ENCODE measurements at places on chromosomes 3 and 15.

- no peak for DNase-seq
Measured at GRCh38 chr15:60971732-60972131, 257.4 kb downstream of the RORA start.

DNA sequence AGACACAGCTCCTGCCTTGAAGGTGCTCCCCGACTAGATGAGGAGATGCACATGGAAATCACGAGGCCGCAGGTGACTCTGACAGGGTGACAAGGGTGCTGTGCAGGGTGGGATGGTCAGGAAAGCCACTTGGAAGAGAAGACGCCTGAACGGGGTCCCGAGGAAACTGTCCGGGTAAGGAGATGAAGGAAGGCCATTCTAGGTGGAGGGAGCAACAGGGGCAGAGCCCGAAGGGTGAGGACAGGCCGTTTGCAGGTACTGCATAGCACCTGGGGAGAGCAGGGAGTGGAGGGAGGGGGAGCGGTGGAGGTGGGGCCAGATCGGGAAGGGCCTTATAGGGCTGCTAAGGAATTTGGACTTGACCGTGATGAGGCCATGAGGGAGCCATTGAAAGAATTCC is 105.6 kb upstream of the DLG1 start:
- no peak for DNase-seq

GRCh38 chr15:48914717-48915116 is 36.8 kb downstream of the EID1 start:
- DNase-seq: no peak

GRCh38 chr3:177992993-177993970 is 543.0 kb upstream of the KCNMB2 start:
- no peak for DNase-seq

DNA sequence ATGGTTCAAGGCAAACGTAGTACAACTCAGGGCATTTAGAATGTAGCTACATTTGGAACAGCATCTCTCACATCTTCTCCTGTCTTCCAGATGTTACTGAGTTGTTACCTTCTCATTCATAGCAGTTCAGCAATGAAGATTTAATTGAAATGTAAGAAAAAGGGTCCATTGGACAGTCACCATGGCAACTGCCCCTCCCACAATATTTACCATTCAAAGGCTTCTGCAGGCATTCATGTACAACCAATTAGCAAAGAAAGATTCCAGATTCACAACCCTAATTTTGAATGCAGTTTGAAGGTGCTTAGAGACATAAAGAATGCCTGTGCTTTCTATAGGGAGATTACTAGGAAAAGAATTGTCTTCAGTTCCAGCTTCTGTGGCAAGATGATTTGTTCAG is 22.2 kb downstream of the SCN11A start:
- DNase-seq: no peak

DNA sequence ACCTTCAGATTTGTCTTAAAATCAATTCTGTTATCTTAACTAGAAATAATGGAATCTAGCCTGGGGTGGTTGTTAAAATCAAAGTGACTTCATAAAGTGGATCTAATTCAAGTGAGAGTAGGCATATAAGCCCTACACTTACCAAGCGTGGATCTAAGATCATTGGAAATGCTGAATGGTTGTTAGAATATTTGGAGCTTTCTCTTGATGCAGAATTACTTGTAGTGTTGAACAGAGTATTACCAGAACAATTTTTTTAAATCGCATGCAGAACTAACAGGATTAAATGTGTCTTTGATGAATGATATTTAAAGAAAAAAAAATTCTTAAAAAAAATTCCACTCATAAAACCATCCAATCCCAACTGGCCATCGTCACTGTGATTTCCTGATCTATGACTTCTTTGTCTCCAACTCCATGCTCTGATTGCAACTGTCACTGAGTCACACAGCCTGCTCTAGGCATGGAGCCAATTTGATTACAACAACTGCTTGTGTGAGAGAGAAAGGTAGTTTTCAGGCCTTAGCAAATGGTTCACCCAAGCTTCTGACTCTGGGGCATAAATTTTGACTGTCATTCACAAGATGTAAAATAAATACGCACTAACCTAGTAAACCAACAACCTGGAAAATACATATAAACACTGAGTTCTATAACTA is 25.9 kb upstream of the SPRED1 start:
- no peak for DNase-seq

- DNase-seq: no peak
Measured at GRCh38 chr15:65328506-65329287, 24.2 kb downstream of the RNU5B-1 start.

Measured in CMK (cell line).